ENCODE measurements at places on chromosomes 3 and 15.

GRCh38 chr3:193729601-193730000 lies 136.6 kb downstream of the OPA1 start:
- DNase-seq, result no peak

DNA sequence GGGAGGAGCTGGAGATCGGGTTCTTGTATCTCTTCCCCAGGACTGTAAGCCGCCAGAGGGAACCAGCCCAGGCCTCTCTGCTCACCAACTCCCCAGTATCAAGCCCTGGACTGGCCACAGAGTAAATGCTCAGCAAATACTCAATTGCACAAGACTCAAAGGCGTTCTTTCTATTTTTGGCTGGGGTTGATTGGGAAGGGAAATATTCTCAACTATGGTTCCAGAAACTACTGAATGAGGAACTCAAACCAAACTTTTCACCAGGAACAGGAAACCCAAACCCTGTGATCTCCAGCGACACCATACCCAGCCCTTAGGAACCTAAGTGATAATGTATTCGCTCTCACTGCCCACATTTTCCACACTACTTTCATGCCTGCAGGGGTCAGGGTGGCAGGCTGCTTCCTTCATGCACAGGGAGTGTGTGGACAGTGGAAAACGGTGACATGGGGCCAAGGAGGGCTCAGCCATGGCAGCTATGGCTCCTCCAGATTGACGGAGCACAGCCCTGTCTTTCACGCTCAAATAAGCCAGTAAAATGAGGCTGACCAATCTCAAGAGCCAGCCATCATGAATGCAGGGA lies 124.7 kb upstream of the RAD18 start:
- no peak for DNase-seq

DNA sequence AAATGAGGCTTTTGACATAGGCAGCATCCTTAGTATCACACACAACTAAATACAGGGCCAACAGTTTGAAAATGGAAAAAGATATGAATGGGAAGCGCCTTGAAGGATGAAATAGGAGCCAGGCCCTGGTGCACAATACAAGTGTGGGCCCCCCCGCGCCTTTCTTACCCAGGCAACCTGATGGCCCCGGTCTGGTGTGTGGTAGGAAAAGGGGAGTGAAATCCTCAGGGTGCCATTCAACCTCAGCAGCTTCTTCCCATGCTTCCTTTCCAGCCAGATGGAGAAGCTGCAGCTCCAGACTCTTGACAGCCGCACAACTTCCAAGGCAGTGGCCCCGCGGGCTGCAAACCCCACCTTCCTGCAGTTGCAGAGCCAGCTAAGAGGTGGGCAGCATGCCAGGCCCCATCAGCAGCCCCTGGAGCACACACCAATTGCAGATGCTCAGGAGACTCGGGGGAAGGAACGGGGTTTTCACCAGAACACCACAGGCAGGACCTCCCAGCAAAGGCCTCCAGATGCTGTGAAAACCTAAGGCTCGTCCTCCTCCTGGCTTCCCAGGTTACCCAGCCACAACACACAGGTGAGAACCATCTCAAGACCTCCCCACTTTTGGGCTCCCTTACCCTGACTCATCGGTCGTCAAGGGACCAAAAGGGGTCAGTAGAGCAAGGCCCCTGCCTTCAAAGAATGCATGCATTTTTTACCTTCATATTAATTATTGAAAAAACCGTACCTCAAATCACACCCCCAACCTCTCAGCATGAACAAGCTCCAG lies 101.6 kb downstream of the CPN2 start:
- DNase-seq, result no peak

DNA sequence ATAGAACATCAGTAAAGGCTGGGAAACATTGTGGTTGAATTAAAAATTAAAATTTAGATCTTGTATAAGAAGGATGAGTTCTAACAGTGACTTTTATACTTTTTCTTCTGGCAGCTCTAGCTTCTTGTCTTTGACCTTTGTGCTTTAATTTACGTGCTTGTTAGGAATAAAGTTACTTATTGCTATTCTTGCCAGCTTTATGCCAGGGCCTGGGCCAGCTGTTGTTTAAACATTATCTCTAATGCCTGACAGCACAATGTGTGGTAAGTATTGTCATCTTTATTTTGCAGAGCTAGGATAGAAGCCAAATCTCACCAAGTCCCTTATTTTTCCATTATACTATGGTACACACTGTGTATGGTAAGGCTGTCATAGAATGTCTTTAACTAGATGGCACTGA lies 766.7 kb upstream of the GOLIM4 start:
- DNase-seq, result no peak

DNA sequence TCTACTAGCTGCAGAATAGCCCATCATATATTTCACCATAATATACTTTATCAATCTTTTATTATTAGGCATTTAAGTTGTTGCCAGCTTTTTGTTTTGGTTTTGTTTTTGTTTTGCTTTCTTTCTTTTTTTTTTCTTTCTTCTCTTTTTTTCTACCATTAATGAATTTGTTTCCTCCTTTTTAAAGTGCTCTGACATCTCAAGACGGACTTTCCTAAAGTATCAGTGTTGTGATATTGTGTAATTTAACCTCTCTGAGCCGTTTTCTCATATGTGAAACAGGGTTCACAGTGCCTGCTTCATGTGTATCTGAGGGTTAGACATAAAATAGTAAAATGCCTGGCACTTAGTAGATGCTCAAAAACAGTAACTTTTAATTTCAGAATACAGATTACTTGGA lies 109.5 kb upstream of the IL12A start:
- DNase-seq, result no peak

GRCh38 chr3:87350367-87351199 lies 74.2 kb upstream of the POU1F1 start:
- DNase-seq, result peak; percentile 51

GRCh38 chr3:43582866-43583265 lies 38.9 kb downstream of the ANO10 start:
- DNase-seq, result no peak

GRCh38 chr3:39013289-39013688 lies 38.5 kb downstream of the SCN11A start:
- peak; percentile 23 for DNase-seq

GRCh38 chr3:77468626-77469020 lies 428.7 kb downstream of the ROBO2 start:
- no peak for DNase-seq

DNA sequence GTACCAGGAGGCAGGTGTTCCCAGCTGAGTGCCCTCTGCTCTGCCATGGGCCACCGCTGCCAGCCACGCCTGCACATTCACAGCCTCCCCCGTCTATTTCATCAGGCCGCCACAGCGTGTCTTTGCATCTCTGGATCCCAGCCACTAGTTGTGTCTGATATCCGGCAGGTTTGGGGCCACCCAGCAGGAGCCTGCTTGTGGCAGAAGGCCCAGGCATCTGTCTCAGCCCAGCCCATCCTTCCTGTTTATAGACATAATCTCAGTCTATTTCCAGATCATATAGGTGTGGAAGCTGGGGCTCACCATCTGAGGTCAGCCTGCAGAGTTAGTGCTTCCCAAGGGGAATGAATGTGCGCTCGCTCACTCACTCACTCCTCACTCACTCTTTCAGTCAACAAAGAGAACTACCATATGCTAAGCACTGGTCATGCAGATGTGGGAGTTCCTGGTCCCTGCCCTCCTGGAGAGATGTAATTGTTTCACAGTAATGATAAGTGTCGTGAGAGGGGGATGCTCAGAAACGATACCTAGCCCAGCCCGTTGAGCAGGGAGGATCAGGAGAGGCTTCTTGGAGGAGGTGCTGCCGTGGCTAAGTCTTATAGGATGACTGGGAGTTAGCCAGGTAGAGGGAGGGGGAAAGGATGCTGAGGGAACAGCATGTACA lies 60.6 kb downstream of the FGD5 start:
- no peak for DNase-seq

DNA sequence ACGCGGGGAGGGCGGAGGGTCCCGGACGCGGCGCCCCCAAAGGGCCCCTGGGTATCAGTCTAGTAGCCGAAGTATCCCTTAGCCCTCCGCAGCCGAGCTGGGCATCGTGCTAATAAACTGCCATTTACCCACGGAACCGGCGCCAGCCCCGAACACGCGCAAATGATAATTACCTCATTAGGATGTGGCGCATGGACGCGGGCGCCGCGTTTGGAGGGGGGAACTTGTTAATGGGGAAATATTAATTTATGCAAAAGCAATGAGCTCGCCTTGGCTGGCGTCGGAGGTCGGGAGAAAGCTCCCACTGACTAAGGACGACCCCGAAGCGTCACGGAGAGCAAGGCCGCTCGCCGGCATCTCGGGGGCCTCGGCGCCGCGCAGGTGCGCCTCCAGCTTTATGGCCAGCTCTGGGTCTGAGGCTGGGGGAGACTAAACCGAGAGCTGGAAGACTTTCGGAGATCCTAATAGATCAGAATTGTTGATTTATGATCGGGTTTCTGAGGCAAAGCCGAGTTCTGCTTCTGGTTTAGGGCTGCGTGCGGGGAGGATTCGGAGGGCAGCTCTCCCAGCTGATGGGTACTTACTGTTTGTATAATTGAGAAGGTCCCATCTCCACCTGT lies 474 bp upstream of the FEZF2 start:
- DNase-seq, result no peak

DNA sequence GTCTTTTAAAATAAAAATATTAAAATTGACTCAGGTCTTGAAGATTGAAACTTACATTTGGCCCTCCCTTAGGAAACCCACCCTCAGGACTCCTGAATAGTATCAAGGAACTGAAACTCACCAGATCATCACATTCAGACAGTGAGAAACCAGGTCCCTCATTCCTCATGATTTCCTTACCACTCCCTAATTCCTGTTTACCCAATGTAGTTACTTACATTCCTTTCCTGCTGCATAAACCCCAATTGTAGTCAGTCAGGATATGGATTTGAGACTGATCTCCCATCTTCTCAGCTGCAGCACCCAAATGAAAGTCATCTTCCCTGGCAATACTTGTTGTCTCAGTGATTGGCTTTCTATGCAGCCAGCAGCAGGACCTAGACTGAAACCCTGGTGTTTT lies 8.6 kb downstream of the ATP13A4 start:
- no peak for DNase-seq

GRCh38 chr3:59308001-59308400 lies 258.2 kb upstream of the CFAP20DC start:
- DNase-seq, result no peak

DNA sequence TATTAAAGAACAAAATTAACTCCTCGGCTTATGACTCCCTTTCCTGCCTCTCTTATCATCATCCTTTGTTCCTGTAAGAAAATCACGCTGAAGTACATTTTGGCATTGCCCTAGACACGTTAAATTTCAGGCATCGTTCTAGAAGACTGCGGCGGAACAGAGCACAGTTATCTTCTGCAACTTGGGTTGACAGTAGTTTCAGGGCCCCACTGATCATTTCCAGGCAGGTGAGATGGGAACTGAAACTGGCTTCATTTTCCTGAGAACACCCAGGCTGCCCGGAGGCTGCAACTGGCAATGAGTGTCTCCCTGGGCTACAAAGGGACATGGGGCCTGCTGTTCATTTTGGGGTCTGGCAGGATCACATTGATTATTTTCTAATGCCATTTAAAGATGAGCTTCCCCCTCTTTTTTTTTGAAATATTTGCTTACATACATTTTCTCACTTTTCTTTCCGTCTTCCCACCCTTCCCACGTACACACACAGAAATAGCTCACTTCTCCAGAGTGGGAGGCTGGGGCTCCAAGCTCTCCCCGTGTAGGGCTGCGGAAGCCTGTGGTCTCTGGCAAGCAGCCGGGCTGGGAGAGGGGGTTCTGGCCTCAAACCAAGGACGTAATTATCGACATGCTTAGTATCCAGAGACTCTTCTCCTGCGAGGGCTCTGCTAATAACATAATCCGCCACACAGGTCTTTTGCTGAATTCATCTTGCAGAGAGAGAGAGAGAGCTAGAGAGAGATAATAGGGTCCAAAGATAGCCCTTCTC lies 267.4 kb downstream of the ABHD5 start:
- no peak for DNase-seq

- no peak for DNase-seq
Observed at GRCh38 chr3:30633718-30634117, 27.3 kb downstream of the TGFBR2 start.

DNA sequence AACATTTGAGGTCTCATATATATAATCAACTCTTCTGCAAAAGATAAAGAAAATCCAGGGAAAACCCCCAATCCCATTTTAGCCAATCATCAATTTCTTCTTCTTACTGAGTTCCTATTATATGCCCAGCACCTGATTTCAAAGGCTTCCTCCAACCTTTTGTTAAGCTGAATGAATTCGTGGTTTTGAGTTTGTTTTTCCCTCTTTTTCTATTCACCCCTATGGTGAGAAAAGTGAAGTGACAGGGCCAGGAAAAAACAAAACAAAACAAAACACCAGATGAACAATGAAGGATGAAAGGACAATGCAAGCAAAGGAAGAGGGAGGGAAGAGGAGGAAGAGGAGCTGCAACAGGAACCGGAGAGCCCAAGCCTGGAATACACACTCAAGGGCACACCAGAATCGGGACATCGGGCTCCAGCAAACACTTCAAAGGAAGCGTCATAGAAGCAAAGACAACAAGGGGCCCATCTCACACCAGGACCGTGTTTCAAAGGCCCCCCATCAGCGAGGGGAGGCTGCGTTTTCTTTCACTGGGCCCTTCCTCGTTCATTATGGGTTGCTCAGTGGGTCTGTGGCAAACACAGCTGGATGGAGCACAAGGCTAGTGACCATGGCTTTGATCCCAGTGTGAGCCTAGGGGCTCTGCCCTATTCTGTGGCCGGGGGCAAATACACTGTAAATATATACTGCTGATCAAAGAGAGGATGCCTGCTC lies 50.2 kb downstream of the VGLL4 start:
- DNase-seq, result no peak

DNA sequence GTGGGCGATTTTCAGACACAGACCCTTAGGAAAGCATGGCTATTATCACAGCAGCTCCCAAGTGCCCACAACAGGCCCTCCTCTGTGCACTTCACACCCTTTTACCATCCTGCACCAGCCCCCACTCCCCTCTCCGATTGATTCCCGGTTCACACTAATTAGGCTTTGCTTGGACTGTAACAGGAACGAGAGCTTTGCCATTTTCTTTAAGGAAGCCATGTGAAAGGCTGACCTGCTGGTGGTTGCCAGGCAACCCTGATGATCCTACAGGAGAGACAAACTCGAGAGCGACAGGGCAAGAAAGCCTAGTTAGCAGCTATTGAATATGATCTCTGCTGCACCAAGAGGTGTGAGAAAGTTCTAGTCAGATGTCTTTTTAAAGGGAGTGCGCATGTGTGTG lies 28.2 kb upstream of the DET1 start:
- DNase-seq, result no peak

- no peak for DNase-seq
Observed at GRCh38 chr3:108293858-108294257, 2.5 kb upstream of the HHLA2 start.

- no peak for DNase-seq
Observed at GRCh38 chr15:31457161-31457560, 130.5 kb downstream of the KLF13 start.

Data from iris pigment epithelial cell (primary cell).